Stimulated activated CD8-positive, alpha-beta memory T cell treated with anti-CD3 and anti-CD28 coated beads, Interleukin-4, amount 100 ng/mL, for 1 hour (primary cell): ENCODE measurements at places on chromosomes 11 and 22.

DNA sequence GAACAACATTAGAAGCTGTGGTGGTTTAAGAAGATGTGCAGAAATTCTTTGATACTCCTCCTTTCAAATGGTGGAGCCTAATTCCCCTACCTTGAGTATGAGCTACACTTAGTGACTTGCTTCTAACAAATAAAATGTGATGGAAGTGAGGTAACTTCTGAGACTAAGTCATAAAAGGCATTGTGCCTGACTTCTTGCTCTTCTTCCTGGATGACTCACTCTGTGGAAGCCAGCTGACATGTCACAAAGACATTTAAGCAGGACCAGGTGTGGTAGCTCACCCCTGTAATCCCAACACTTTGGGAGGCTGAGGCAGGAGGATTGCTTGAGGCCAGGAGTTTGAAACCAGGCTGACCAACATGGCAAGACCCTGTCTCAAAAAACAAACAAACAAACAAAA, 3.9 kb upstream of the PLA2G3 start:
- no peak for DNase-seq

- DNase-seq = no peak
These were observed 28.5 kb downstream of the LRRC74B start for GRCh38 chr22:21074102-21074715.

- DNase-seq = no peak
These were observed 1332.0 kb downstream of the BRD1 start for GRCh38 chr22:48495751-48496080.

GRCh38 chr11:78181185-78181584, 7.2 kb downstream of the KCTD21 start:
- no peak for DNase-seq

GRCh38 chr11:20022363-20023081, 137.8 kb downstream of the DBX1 start:
- no peak for DNase-seq

GRCh38 chr22:22178992-22179391, 65.6 kb upstream of the VPREB1 start:
- no peak for DNase-seq

DNA sequence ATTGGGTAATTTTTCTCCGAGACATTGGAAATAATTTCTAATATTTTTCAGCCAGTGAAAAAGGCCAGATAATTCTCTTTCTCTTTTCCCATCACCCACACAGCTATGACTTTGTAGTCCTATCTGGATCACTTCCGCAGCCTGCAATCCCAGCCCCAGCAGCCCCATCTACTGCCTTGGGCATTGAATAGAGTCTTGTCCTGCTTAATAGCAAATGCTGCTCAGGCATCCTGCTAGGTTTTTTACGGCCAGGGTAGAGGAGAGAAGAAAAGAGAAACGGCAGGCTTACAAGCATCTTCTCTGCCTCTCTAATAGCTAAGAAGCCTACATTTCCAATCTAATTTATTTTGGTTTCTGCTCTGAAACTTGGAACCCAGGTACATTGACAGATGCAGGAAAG, 154.3 kb upstream of the B3GAT1 start:
- no peak for DNase-seq

GRCh38 chr11:36443661-36444060, 66.4 kb downstream of the TRAF6 start:
- no peak for DNase-seq
